ENCODE measurements at places on chromosomes 11 and 22.
A peak's percentile ranks its signal among the peaks of the same experiment; 100 is the strongest.

DNA sequence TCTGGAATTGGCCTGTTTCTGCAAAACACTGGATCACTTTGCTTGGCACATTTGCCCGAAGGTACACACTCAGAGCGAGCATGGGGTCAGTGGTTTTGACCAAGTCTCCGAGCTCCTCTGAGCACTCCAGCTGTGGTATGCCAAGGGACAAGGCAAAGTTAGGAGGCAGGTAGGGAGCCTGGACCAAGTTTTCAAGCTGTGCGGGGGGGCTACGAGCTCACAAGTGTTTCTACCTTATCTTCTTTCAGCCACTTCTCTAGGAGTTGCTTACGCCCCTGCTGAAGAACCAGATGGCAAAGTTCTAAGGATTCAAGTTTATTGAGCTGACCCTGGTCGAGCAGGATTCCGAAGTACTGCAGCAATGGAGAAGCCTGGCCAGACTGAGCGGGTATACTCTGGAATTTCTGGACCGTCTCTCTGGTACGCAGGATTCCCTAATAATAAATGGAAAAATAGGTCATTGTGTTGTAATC lies 54.7 kb upstream of the SLC25A1 start:
- no peak for DNase-seq

GRCh38 chr11:57356268-57356667 lies 18.1 kb downstream of the P2RX3 start:
- no peak for DNase-seq

DNA sequence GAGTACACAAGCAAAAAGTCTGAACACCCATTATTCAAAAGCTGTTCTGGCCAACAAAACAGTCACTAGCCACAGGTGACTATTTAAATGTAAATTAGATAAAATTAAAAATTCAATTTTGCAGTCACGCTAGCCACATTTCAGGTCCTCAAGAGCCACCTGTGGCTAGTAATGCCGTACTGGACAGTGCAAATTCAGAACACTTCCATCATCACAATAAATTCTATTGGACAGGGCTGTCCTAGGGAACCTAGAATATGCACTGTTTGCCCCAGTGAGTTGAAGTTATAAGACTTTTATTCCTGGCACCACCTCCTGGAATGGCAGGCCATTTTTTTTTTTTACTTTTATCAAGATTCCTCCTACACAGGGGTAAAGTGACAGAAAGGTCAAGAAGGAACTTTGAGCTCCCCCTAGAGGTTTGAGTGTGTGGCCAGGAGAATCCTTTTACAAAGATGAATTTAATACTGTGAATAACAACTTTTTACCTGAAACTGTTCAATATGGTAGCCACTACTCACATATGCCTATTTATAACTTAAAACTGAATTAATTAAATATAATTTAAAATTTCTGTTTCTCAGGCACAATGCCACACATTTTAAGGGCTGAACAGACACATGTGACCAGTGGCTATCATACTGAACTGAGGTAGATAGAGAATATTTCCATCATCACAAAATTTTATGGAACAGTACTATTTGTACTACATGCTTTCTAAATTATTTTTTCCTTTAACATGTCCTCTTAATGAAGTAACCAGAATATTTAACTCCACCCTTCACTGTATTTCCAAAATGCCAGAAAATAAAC lies 6.5 kb downstream of the MSANTD2 start:
- DNase-seq, result peak; percentile 68

DNA sequence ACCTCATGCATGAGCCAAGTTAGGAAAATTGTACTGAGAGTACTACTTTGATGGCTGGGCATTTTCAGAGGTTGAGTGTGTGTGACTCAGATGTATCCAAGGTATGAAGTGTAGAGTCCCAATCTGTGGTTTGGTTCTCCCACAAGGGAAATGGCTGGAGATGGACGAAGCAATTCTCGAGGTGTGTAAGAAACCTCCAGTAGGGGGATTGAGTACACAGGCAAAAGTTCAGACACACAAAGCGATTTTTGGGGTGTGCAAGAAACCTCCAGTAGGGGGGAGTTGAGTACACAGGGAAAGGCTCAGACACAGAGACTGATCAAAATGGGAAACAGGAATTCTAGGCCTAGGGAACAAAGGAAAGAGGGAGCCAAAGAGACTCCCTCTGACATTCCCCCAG lies 1536.3 kb downstream of the FAM181B start:
- DNase-seq, result no peak

GRCh38 chr11:94134651-94135512 lies 6.2 kb downstream of the PANX1 start:
- DNase-seq, result peak; percentile 31

GRCh38 chr11:117752071-117752470 lies 44.9 kb downstream of the DSCAML1 start:
- DNase-seq, result no peak

- DNase-seq, result no peak
These were observed 24.8 kb upstream of the CYB5R3 start for GRCh38 chr22:42673898-42674401.

DNA sequence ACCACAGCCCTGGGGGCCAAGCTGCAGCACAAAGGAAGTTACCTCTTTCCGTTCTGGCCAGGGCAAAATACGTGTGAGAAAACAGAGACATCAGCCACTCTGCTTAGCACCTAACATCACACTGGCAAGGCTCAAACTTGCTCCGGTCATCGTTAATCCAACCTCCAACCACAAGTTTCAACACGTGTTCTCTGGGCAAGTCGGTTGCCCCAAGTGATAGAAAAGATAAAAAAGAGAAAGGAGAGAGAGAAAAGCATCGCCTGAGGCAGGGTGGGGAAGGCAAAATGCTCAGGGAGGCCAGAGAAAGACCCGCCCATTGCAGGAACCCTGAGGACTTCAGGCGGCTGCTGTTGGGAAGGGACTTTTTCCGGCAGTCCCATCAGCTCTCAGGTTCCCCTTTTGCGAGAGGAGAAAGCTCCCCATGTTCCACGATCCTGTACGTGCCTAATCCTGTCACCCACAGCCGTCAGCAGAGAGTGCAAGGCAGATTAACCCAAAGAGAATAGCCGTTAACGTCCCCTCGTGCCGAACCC lies 18.5 kb upstream of the B4GALNT4 start:
- DNase-seq, result peak; percentile 49

- DNase-seq, result no peak
These were observed 126.2 kb upstream of the SERPIND1 start for GRCh38 chr22:20647586-20648305.

DNA sequence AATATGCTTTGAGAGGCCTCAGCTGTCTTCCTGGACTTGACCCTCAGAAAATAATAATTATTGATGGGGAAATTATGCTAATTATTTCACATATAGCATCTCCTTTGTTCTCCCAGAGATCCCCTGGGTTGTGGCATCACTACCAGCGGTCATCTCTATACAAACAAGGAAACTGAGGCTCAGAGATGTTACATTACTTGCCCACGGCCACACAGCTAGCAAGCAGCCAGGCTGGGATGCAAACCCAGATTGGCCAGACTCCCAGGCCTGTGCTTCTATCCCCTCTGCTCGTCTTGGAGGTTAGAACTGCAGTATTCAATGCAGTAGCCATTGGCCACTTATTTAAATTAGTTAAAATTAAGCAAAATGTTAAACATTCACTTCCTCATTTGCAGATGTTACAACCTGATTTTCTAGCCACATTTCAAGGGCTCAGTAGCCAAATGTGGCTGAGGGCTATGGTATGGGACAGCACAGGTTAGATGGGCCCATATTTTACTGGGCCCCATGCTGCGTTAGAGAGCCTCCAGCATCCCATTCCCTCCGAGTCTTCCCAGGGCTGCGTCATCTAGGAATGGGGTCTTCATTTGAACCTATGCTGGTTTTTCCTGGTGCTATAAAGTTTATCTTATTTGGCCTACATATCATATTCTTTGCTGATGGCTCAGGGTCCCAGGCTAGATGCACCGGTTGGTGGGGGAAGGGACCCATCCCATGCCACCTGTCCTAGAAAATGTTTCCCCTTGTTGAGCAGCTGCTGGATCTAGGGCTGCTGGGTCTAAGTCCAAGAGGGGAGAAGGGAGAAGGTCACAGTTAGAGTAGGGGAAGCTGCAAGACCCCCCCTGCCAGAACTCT lies 2.2 kb downstream of the SLC35C1 start:
- DNase-seq, result no peak

GRCh38 chr11:107669191-107669740 lies 42.6 kb downstream of the SLN start:
- DNase-seq, result no peak

- DNase-seq, result no peak
These were observed 166.8 kb downstream of the TEAD1 start for GRCh38 chr11:12840871-12841660.

GRCh38 chr22:27673839-27674238 lies 127.7 kb downstream of the MN1 start:
- no peak for DNase-seq

DNA sequence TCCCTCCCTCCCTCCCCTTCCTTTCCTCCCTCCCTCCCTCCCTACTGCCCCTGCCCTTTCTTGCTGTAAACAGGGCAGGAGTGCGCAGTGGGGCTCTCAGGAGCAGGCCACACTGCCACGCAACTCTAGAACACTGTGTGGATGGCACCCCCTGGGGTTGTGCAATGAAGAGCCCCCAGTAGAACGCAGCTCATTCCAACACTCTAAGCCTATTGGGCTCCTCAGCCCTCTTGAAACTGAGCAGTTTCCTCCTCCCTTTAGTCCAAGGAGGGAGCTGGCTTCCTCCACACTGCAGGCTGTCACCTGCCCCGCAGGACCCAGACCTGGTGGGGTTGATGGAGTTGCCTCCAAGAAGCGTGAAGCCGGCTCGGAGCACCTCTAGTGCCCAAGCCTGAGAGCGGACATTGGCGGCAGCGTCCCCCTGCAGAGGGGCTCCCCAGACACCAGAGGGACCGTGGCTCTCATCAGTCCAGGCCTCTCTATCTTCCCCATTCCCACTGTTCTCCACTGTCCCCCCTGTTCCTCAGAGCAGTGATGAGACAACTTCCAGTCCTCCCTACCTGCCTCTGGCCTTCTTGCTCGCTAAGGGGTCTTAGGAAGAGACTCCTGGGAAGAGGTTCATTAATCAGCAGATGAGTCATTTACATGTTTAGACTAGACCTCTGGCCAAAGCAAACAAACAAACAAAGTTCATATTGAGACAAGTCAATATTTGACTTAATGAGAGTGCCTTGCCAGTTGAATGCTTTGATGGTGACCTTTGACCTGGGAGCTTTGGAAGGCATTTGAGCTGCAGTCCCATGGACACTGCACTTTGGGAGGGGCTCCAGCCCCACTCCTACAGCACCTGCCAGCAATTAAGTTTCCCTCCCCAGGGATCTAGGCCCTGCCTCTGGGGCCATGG lies 64.0 kb downstream of the RPUSD4 start:
- DNase-seq, result peak; percentile 66

- DNase-seq, result no peak
These were observed 10.9 kb downstream of the RELA start for GRCh38 chr11:65651589-65652510.

DNA sequence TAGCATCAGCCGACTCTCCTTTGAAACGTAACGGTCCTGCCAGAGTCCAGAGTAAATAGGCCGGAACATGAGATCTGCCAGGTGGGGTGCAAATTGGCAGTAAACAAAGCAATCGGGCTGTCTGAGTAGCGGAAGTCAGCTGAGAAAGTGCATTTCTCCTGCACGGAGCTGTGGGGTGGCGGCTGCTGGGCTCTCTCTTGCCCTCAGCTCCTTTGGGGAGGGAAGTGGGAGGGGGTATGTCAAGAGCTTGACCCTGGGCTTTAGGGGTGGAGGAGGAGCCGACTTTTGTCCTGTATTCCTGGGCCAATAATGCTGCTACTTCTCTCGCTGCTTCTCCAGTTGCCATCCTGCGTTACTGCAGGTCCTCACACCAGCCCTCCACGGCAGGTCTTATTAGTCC lies 11.6 kb downstream of the GRIK4 start:
- DNase-seq, result no peak

GRCh38 chr11:95711162-95711944 lies 78.2 kb downstream of the FAM76B start:
- no peak for DNase-seq

GRCh38 chr11:45580399-45580798 lies 85.0 kb downstream of the CHST1 start:
- no peak for DNase-seq

- no peak for DNase-seq
These were observed 4.2 kb upstream of the MPEG1 start for GRCh38 chr11:59216641-59217564.

GRCh38 chr11:73233211-73233610 lies 15.1 kb downstream of the P2RY2 start:
- peak; percentile 13 for DNase-seq

DNA sequence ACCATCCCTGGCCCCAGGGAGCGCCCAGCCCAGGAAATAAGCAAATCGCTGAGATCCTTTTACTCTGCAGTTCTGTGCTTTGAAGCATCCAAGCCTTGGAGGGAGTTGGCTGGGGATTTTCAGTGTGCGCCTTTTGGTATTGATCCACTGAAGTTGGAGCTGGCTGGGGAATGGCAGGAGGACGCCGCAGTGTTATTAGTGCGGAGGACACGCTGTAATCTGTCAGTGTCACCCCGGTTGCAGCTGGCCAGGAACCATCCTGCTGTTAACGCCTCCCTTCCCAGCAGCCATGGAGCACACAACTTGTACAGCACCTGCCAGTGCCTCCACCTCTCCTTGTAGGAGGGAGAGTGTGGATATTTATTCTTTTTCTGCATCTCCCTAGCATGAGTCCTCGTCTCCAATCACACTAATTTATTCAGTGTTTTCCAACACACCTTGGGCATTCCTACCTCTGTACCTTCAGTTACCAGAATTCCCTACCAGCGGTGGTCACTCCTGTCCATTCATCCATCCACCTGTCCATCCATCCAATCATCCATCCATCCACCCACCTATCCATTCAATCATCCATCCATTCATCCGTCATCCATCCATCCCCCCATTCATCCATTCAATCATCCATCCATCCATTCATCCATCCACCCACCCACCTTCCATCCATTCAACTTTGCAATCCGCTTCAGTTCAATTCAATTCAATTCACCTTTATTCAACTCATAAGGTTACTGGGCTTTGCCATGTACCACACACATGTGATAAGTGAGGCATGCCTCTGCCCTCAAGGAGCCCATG lies 21.9 kb upstream of the EIF3D start:
- DNase-seq, result no peak

GRCh38 chr11:74581954-74582547 lies 10.3 kb upstream of the POLD3 start:
- peak; percentile 87 for DNase-seq
